Sigmoid colon (tissue), 7 donors: ENCODE measurements at places on chromosomes 12 and 14. TPM values are rescaled to one million over a fixed set of nuclear protein-coding genes. Genes with fewer than 3 reads are reported as not detected.

Gene ATL1
- 22.5 TPM for total RNA-seq

Gene SLC35F4
- not detected for total RNA-seq

Gene CELA1
- not detected for total RNA-seq

Gene PPP1R3E
- 7.9 TPM for total RNA-seq

GRCh38 chr12:85309125-85309566 is 29.1 kb downstream of the ALX1 start:
- DNase-seq = no peak

Gene TBX3
- 9.7 TPM for total RNA-seq

GRCh38 chr12:59847127-59847526 is 251.3 kb downstream of the SLC16A7 start:
- DNase-seq = no peak

DNA sequence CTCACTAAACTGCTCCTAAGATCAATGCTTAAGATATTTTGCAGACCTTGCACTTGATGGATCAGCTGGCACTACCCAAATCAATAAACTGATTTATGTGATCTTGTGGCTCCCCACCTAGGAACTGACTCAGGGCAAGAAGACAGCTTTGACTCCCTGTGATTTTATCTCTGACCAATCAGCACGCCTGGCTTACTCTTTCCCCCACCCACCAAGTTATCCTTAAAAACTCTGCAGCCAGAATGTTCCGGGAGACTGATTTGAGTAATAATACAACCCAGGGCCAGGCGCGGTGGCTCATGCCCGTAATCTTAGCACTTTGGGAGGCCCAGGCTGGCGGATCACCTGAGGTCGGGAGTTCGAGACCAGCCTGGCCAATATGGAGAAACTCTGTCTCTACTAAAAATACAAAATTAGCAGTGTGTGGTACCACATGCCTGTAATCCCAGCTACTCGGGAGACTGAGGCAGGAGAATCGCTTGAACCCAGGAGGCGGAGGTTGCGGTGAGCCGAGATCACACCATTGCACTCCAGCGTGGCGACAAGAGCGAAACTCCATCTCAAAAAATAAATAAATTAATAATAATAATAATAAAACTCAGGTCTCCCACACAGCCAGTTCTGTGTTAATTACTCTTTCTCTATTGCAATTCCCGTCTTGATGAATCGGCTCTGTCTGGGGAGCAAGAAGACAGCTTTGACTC is 12.0 kb downstream of the MORN3 start:
- DNase-seq = no peak

Gene KRT4
- not detected for total RNA-seq

- DNase-seq = peak; percentile 89
Measured at GRCh38 chr12:41189395-41190251, 1.5 kb downstream of the PDZRN4 start.

DNA sequence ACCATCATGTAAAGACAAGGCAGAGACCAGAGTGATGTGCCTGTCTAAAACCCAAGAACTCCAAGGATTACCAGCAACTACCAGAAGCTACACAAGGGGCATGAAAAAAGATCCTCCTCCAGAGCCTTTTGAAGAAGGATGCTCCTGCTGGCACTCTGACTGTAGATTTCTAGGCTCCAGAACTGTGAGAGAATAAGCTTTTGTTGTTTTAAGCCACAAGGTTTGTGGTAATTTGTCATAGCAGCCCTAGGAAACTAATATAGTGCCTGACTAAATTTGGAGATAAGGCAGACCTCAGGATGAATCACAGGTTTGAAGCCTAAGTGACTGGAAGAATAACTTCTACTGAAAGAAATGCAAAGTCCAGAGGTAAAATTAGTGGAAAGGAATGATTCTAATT is 132.9 kb downstream of the CEP83 start:
- DNase-seq = no peak

DNA sequence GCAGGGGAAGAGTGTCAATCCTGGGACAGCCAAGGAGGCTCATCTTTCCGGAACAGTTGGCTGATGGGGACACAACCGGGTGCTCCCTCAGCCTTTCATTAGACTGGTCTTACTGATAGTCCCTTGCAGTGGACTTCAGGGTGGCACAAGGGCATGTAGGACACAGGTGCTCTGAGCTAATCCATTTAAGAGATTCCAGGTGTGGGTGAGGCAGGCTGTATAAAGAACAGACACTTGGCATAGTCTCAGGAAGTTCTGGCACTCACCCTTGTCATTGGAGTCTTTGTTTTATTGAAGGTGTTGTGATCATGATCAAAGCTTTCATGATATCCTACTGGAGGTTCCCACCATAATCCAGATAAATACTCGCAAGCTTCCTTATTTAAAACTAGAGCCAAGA is 341.6 kb downstream of the EMP1 start:
- DNase-seq = no peak

Gene CD163
- 230 TPM for total RNA-seq
